ENCODE measurements at places on chromosomes 1 and 21. TPM values are rescaled to one million over a fixed set of nuclear protein-coding genes. Genes with fewer than 3 reads are reported as not detected.

Gene ALX3
- total RNA-seq = not detected

Gene RBM11
- not detected for total RNA-seq

Gene PAPPA2
- total RNA-seq = not detected

Gene IL10
- not detected for total RNA-seq

Gene C8A
- total RNA-seq = not detected

Gene CELA3B
- not detected for total RNA-seq

Gene IVL
- not detected for total RNA-seq

Gene LY9
- 0.22 TPM for total RNA-seq

Gene CTH
- 1.7 TPM for total RNA-seq

Gene PTPRC
- total RNA-seq = not detected

Gene RPAP2
- total RNA-seq = 11.3 TPM

Gene PPCS
- total RNA-seq = 42.7 TPM

Gene CLIC6
- total RNA-seq = 0.07 TPM

Gene BARHL2
- total RNA-seq = not detected

Gene CCNL2
- 53.1 TPM for total RNA-seq

Gene AKNAD1
- 1.3 TPM for total RNA-seq

Gene ZP4
- total RNA-seq = not detected

Gene PRDX6
- total RNA-seq = 339 TPM

Gene ZMYM4
- 13.1 TPM for total RNA-seq

Gene SPTA1
- total RNA-seq = not detected

Gene LRRC53
- not detected for total RNA-seq

Gene CFHR5
- total RNA-seq = not detected

Gene HCN3
- total RNA-seq = 6.4 TPM

Gene GPX7
- not detected for total RNA-seq

Gene RXFP4
- total RNA-seq = not detected

All from A549 treated with GW870086 at 1 μM for 4 hours (cell line).